Cardiac muscle cell (in vitro differentiated cells and primary cell): ENCODE measurements at places on chromosomes 11 and 22. TPM values are rescaled to one million over a fixed set of nuclear protein-coding genes. Genes with fewer than 3 reads are reported as not detected.

- peak; percentile 8 for DNase-seq
Measured at GRCh38 chr11:110349138-110349996, 53.0 kb upstream of the RDX start.

- DNase-seq, result no peak
Measured at GRCh38 chr22:30260276-30260675, 6.4 kb downstream of the OSM start.

GRCh38 chr11:101267654-101268053 lies 138.0 kb upstream of the PGR start:
- DNase-seq, result no peak

GRCh38 chr11:12377824-12378593 lies 638 bp downstream of the PARVA start:
- peak; percentile 81 for DNase-seq

DNA sequence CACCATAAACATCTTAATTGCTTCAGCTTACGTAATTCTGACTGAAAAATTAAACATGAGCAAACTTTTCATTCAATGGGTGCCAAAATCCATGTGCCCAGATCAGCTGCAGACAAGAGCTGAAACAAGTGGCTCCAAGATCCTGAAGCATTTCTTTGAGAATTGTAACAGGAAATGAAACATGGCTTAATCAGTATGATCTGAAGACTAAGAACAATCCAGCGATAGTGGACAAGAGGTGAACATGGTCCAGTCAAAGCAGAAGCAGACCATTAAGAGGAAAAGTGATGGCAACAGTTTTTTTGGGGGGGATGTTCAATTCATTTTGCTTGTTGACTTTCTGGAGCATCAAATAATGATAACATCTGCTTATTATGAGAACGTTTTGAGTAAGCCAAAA lies 1964.5 kb upstream of the RAG2 start:
- no peak for DNase-seq

- no peak for DNase-seq
Measured at GRCh38 chr22:30250661-30251267, 4.2 kb upstream of the LIF start.

DNA sequence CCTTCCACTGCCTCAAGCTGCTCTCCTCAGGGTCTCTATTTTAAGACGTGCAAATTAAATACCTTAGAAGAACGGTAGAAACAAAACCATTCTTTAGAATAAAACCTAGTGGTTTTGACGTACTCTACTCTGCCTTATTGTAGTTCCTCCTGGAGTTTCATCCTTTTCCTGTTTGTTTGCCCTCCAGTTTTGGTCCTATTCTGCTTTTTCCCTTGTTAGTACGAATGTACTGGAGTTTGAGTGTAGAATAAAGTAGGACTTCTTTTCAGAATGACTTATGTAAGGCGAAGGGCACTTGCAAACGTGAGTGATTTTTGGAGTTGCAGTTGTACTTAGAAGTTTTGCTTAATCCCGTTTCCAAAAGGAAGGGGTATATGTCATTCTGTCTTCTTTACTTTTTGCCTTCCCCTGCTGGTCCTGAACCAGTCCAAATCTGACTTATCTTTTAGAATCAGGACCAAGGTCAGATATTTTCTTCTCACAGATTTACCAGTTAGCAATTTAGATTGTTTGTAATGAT lies 1.4 kb downstream of the SIK2 start:
- peak; percentile 25 for DNase-seq

Gene DTX4
- 2.7 and 3.1 TPM in 2 replicates for total RNA-seq
